ENCODE measurements at places on chromosomes 11 and 22.

GRCh38 chr22:20749453-20749852 is 24.5 kb upstream of the SERPIND1 start:
- DNase-seq = no peak

GRCh38 chr22:42676059-42676607 is 26.9 kb upstream of the CYB5R3 start:
- no peak for DNase-seq

DNA sequence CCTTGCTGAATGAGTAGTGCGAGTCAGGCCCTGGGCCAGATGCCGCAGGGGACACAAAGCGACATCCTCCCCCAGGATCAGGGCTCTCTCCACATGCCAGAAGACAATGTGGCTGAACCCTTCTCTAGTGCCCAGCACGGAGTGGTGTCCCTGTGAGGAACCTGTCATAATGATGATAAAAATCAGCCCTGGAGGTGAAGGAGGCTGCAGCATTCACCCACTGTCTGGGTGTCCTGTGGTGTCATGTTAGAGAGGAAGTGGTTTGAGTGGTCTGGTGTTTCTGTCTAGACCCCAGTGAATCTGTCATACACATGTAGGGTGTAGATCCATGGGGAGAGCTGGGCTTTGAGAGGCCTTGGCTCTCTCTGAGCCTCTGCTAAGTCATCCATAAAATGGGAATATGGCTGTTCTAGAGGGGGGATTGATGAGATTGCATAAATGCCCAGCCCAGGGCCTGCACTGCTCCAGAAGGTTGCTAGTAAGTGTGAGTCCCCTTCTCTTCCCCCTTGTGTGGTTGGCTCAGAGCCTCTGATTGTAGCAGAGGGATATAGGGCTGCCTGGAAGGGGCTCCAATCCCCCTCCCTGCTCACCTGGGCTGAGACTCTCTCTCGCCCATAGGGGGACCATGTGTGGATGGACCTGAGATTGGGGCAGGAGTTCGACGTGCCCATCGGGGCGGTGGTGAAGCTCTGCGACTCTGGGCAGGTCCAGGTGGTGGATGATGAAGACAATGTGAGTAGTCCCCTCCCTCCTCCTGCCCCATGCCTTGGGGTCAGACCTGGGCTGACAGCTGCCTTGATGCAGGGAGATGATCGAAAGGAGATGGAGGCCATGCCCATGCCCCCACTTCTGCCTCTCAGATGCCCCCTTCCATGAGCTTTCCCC is 14.3 kb downstream of the MYO7A start:
- DNase-seq = no peak

DNA sequence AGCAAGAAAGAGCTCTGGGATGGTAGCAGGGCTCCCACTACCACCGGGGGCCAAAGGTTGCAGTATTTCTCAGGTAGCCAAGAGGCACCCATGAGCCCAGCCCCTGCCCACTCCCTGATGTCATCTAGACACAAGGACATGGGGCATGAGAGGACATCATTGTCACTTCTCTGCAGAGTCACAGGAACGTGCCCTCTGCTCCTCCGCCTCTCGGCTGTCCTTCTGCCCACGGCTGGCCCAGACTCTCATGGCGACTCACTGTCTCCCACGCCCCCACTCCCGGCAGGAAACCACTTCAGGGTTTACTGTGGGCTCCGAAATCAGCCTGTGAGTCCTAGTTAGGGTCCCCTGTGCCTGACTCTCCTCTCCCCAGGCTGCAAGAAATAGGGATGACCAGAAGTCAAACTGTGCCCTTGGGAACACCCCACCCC is 1.8 kb upstream of the GAL start:
- DNase-seq = no peak

DNA sequence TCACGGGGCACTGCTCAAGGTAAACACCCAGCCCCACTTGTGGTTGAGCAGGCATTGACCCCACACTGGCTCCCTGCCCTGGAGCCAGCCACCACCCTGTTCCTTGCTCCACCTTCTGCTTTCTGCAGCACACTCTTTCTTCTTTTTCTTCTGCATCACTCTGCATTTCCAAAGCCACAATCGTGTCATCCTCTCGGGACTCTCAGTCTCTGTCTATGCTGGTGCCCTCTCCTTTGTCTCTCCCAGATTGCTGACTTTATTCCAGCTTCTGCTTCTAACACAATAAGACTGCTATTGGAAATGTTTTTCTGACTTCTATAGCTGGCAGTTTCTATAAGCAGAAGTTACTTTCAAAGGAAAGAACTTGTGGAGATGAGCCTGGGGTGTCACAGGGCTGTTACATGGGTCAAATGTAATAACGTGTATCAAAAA is 14.4 kb downstream of the GRAP2 start:
- no peak for DNase-seq

GRCh38 chr11:68298659-68299516 is 13.5 kb upstream of the LRP5 start:
- no peak for DNase-seq

DNA sequence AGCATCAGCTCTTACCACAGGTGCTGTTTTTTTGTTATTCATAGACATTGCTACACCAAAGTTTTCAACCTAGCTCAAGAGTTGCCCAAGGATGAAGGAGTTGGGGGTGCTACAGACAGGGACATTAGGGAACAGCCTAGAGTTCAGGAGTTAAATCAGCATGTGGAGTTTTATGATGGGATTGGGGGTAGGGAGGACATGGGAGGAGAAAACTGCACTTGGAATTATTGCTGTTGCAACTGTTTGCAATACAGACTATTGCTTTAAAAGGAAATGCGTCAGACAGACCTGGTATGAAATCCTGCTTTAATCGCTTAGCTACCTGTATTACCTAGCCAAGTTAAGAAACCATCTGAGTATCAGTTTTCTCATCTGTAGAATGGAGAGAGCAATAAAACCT is 6.3 kb downstream of the TMA7B start:
- no peak for DNase-seq

DNA sequence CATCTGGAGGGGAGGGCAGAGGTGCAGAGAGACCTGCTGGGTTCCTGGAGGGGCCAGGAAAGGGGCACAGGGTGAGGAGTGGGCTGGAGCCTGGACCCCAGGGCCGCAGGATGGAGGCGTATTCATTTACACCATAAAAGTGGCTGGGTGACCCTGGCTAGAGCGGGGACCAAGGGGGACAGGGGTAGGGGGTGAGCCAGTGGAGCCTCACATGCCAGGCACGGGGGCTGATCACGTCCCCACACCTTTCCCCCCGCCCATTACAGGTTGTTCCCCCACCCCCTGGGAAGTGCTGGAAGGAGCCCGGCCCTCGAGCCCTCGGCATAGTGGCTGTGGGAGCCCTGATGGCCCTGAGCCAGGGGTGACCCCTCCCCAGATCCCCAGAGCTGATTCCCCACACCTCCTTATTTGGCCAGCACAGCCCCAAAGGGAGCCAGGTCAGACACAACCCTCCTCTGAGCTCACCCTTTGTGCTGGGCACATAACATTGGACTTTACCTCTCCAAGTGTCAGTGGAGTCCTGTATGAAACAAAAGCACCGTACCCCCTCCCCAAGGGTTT is 781 bp downstream of the TCIRG1 start:
- DNase-seq = no peak

GRCh38 chr11:2958251-2958650 is 29.0 kb upstream of the PHLDA2 start:
- no peak for DNase-seq

GRCh38 chr11:134657631-134658030 is 245.6 kb upstream of the B3GAT1 start:
- DNase-seq = no peak

DNA sequence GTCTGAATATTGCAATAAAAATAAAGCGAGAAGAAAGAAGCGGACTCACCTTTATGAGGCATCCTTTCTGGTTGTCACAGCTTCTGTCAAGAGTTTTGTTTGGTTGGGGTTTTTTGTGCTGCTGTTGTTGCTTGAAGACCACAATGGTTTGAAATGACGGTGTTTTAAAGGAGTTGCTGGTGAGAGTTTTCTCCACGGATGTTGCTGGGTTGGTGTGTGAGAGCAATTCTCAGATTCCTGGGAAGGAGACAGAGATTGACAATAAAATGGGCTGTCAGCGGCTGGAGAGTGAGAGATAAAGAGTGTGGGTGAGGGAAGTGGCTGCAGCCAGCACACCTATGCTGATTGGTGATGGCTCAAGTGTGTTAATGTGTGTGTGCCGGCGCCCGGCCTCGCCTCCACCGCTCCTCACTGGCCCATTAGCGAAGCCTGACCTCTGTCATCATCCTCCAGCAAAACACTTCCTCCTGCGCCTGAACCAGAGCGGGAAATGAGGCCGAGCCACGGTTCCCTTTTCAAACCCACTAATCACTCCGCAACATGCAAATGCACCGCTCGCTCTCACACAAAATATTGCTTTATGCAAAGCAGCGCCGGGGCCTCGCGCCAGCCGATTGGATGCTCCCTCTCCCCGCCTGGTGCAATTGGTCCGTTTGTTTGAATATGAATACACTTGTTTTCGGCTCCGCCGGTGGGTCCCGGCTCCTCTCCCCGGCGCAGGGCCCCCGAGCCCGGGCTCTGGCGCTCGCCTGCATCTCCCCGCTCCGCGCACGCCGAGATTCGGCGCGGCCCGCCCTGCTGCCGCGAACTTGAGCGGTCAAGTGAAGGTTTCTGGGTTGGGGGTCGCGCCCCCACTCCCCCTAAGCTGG is at the start of gene PAX6:
Gene PAX6 (minus strand): TSS at position 544 of the 869 bp plus-strand sequence. CDS start 4,911 bp downstream, outside the sequence.
- DNase-seq = no peak

DNA sequence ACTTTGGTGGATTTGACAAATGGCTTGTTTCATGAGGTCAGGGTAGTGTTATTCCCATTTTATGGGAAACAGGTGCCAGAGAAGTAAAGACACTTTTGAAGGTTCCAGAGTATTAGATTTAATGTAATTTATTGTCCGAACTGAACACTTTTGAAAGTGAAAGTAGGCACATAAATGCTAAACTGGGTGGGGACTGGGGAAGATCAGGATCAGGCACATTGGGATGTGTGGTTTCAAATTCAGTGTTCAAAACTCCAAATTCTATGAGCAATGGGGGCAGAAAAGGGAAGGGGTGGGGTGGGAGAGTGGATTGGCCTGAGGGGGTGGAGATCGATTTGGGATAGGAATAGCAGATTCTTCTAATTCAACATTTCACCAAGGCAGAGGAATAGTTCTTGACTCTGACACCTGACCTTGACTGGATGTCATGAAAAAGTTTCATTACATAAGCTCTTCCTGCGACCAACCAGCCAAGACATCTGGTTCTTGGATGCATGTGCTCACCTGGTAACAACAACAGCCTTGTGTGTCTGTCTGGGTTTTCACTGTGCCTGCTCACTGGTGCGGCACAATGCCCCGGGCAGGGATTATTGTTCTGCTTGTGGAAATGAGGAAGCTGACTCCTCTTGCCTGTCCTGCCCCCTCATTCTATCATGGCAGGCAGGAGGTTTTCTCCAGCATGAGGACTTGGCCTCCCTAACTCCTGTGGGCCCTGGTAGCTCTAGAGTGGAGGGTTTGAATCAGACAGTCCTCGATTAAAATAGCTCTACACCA is 10.8 kb downstream of the PPFIBP2 start:
- DNase-seq = no peak

- no peak for DNase-seq
Measured at GRCh38 chr11:76863196-76863777, 2.6 kb downstream of the ACER3 start.

DNA sequence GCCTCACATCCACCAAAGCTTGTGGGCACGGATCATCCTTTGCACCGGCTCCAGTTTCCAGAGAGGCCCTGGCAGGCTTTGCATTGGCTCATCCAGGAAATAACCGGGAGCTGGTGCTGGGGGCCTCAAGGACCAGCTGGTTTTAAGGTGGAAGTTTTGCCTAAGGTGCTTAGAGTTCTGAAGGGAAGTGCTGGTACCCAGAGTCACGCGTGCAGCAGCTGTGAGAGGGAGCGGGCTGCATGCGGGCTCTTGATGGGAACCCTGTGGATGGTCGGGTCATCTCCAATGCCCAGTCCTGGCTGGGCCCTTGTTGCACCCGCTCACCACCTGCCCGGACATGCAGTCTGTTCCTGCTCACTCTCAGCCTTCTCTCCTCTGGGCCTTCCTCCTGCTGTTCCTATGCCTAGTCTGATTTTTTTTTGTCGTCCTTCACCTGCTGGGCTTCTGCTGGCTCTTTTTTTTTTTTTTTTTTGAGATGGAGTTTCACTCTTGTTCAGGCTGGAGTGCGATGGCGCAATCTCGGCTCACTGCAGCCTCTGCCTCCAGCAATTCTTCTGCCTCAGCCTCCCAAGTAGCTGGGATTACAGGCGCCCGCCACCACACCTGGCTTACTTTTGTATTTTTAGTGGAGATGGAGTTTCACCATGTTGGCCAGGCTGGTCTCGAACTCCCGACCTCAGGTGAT is 24.0 kb upstream of the PRR5 start:
- no peak for DNase-seq

GRCh38 chr22:47198801-47199251 is 436.4 kb downstream of the TBC1D22A start:
- no peak for DNase-seq

- no peak for DNase-seq
Measured at GRCh38 chr11:96054870-96055705, 131.2 kb upstream of the MTMR2 start.

- no peak for DNase-seq
Measured at GRCh38 chr11:28009388-28009787, 98.6 kb downstream of the KIF18A start.

- no peak for DNase-seq
Measured at GRCh38 chr22:44597616-44598015, 99.6 kb upstream of the RTL6 start.

DNA sequence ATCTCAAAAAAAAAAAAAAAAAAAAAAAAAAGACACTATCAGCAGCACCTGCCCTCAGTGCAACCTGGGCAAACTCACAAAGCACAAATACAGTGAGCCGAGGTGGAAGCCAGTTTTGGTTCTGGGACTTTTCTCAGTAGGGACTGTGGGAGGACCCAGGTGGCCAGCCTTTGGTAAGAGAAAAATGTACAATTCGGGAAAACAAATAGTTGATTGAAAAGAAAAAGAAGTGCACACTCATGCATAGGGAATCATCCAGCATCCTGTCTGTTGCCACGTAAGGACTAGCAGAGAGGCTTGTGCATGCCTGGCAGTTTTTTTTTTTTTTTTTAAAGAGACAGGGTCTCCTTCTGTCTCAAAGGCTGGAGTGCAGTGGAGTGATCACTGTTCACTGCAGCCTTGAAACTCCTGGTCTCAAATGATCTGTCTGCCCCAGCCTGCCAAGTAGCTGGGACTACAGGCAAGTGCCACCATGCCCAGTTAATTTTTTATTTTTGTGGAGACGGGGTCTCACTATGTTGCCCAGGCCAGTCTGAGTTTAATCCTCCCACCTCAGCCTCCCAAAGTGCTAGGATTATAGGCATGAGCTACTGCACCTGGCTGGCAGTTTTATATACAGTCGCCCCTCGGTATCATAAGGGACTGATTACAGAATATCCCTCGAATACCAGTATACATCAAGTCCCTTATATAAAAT is 36.7 kb downstream of the TPST2 start:
- no peak for DNase-seq

DNA sequence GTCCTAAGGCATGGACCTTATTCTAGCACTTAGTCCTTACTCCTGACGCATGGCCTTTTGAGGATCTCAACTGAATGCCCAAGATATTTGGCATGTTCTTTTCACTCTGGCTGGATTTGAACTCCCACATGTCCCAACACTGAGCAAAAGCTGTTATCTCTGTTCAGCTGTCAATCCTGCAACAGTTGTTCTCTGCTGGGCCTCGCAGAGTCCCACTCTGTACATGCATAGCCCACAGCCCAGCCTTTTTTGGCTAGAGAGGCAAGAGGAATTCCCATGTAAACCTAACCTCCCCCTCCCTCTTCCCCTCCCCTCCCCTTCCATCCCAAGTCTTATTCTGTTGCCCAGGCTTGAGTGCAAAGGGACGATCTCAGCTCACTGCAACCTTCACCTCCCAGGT is 21.8 kb upstream of the DRG1 start:
- DNase-seq = no peak

All from cortex of kidney (tissue), 1 donor.